Left renal cortex interstitium (tissue), 4 donors: ENCODE measurements at places on chromosomes 5 and 9. TPM values are rescaled to one million over a fixed set of nuclear protein-coding genes. Genes with fewer than 3 reads are reported as not detected.

- no peak for DNase-seq
These were observed 407.2 kb upstream of the PIK3R1 start for GRCh38 chr5:67808340-67808739.

GRCh38 chr5:41115281-41115680 is 44.1 kb upstream of the MROH2B start:
- DNase-seq = no peak

Gene GNG10
- polyA plus RNA-seq = 69.4 TPM

DNA sequence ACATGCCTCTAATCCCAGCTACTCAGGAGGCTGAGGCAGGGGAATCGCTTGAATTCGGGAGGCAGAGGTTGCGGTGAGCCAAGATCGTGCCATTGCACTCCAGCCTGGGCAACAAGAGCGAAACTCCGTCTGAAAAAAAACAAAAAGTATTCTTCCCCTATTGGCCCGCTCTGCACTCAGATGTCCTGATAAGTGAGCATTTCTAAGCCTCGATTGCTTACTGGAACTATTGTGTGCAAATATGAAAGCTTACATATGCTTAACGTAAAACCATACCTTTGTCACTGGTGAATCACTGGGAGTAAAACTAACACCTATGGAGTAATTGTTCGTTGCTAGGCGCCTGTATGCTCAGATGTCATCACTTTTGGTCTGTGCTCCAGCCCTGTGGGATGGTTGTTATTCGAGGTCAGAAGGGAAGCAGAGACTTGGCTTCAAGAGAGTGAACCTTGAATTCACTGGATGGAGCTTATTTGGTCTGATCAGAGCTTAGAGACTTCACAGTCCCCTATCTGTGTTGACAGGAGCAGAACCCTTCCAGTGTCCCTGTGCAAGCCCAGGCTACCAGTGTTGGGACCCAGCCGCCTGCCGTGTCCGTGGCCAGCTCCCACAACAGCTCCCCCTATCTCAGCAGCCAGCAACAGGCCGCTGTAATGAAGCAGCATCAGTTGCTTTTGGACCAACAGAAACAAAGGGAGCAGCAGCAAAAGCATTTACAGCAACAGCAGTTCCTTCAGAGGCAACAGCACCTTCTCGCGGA is 25.3 kb upstream of the LTC4S start:
- no peak for DNase-seq

- DNase-seq = no peak
These were observed 11.3 kb downstream of the EHMT1 start for GRCh38 chr9:137630126-137630525.

DNA sequence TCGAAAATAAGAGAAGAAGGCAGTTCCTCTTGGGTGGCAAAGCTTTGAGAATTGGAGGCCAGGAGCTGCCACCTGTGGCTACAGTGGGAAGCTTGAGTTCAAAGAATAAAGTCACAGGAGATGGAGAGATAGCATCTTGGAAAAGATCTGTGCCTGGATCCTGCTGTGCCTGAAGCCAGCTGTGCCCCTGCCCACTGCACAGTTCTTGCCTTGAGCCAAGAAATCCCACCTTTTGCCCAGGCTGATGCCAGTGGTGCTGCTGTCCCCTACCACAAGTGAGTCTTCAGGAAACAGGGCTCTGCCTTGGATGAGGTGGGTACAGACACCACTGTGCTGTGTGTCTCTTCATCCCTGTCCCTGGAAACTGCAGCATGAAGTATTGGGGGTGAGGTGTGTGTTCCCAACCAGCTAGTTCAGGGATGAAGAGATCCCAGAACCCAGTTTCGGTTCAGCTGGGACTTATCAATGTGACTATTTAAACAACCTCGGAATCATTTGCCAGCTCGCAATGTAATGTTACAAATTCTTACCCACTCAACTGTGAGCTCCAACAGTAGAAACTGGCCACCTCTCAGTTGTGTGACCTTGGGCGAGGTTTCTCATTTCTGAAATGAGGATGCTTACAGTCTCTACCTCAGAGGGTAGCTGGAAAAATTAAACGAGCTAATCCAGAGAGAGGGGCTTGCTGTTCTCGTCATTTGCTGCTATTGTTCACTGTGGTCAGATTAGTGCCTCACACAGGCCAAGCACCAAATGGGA is 5.9 kb downstream of the IER5L start:
- no peak for DNase-seq

- DNase-seq = no peak
These were observed 33.0 kb upstream of the CHD1 start for GRCh38 chr5:98961665-98962344.

DNA sequence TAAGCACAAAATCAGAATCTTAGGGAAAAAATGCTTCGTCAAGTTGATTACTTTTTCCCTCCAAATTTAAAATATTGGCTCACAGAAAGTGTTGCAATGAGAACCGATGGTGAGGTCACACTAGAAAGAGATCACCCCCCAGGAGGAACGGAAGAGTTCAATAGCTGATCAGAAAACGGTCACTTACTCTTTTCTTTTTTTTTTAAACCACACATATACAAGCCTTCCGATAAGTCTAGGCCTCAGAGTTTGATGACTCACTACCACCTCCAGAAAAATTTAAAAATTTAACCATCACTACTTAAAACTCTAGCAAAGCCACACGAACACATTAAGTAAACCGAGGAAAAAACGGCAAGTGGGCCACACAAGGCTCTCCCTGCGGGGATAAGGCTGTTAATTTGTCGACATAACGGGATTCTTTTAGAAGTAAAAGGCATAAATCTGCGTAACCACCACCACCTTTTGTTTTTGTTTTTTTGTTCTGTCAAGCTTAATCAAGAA is 1.2 kb downstream of the SURF4 start:
- no peak for DNase-seq

DNA sequence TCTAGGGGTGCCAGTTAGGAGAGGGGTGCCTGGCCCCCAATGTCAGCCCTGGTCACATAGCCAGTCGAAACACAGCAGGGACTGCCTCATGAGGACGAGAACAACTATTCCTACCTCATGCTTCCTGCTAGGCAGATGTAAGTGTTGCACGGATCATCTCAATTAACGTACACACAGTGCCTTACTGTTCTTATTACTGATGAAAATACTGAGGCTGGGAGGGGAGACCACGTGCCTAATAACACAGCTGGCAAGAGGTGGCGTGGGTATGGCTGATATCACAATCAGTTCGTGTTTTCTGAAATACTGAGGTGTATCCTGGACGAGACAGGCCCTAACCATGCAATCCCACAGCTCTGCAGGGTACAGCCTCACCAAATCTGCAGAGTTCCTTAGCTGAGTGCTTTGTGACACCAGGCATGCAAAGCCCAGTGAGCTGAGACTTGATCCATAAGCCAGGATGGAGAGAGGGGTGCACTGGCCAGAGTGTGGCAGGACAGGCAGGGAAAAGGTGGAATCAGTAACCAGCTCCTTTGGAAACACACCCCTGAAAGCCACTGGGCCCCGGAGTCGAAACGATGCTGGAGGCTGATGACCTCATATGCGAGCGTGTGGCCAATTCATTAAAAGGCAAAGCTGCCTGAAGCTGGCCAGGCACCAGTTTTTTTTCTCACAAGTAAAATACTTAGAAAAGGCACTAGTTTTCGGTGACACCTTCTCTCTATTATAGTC is 63.9 kb downstream of the PRRT1B start:
- no peak for DNase-seq

DNA sequence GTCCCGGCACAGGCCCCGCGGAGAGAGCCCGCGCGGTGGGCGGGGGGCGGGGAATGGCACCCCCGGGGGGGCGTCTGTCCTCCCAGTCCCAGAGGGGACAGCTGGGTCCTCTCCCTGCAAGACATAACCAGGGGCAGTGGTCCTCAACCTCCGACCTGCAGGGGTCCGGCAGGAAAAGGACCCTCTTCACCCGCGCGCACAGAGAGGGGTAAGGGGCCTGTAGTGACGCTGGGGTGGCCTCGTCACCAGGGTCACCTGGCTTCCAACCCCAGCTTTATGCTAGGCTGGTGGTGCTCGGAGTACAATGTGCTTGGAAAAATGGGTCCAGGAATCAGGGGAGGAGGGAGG is 34.2 kb downstream of the LHX2 start:
- no peak for DNase-seq

- no peak for DNase-seq
These were observed 62.0 kb downstream of the MTX3 start for GRCh38 chr5:79929095-79929494.

Gene PCDHB11
- 6.0 TPM for polyA plus RNA-seq

Gene SLC2A6
- 1.7 TPM for polyA plus RNA-seq

GRCh38 chr5:76782444-76782843 is 36.4 kb upstream of the F2RL1 start:
- no peak for DNase-seq

GRCh38 chr5:148393390-148393741 is 9.6 kb downstream of the FBXO38 start:
- DNase-seq = no peak
